ENCODE measurements at places on chromosomes 7 and 10.

- ATAC-seq = peak; percentile 86
- H3K4me1 ChIP-seq = peaks cover 38% of the 10 kb centered on the region
- H3K4me3 ChIP-seq = peak overlapping the region; percentile 34
These were observed 6.5 kb downstream of the ASB13 start for GRCh38 chr10:5659702-5660528.

GRCh38 chr7:45697576-45698136 lies 123.5 kb downstream of the ADCY1 start:
- H3K36me3 ChIP-seq = no peaks in the 10 kb centered on the region
- H3K27ac ChIP-seq = no peak overlapping the region
- H3K4me3 ChIP-seq = no peak overlapping the region
- no peaks in the 10 kb centered on the region for H3K4me1 ChIP-seq
- H3K27me3 ChIP-seq = peaks cover 11% of the 10 kb centered on the region

DNA sequence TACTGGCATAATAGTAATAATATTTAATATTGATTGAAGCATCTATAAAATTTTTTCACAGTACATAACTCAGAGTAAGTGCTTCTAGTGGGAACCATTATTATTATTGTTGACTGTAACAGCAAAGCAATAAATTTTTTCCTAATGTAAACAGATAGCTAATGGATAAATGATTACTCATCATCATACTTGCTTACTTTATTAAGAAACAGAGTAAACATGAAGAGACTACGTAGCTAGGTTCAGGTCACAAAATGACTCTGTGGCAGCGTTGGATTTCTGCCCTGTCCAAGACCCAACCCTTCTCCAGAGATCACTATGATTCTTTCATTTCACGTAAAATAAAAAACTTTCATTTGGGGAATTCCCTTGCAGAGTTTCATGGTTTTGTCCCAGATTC lies 8.3 kb upstream of the ABCB5 start:
- H3K4me3 ChIP-seq = no peak overlapping the region
- H3K27me3 ChIP-seq = no peaks in the 10 kb centered on the region
- no peaks in the 10 kb centered on the region for H3K36me3 ChIP-seq
- ATAC-seq = no peak

DNA sequence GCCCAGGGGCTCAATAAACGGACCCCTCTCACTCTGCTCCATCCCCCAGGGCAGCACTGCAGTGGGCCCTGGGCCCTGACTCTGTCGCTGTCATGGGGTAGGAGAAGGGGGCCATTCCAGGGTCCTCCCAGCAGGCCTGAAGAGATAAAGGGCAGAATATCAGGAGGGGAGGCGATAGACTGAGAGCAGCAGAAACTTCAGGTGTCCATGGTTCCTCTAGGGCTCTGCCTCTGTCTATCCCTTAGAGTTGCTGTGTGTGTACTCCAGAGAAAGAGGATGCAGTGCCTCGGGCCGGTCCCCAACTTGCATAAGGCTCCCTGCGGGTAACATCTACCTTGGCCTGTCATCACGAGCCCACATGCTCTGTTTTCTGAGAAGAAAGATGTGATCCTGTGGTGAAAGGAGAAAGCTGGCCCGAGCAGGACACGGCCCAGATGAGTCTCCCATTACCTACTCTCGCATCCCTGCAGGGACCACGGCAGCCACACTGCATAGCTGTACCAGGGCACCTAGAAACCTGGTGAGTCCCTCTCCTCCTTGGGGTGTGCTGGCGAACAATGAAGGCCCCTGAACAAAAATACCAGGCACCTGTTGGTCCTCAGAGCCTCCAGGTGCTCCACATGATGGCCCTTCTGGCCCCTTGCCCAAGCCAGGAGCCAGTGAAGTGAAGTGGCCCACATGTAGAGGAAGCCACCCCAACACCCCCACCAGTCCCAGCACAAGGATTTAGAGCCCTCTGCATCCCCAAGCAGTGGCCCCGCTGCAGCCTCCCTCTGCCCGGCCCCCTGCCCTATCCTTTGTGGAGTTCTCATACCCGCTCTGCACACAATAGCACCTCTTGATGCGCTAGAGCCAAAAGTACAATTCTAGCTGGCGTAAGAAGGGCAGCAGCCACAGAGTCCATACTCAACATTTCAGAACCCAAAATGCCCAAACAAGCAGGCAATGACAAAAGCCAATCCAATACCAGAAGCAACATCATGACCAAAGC lies 106.8 kb downstream of the ARHGAP22 start:
- no peak overlapping the region for H3K27ac ChIP-seq
- no peak for ATAC-seq
- H3K27me3 ChIP-seq = peaks cover 17% of the 10 kb centered on the region
- no peak overlapping the region for H3K4me3 ChIP-seq
- H3K4me1 ChIP-seq = peaks cover 9% of the 10 kb centered on the region
- no peaks in the 10 kb centered on the region for H3K36me3 ChIP-seq

GRCh38 chr7:112819536-112819935 lies 29.3 kb upstream of the TMEM168 start:
- no peak overlapping the region for H3K27ac ChIP-seq
- H3K27me3 ChIP-seq = no peaks in the 10 kb centered on the region
- no peaks in the 10 kb centered on the region for H3K4me1 ChIP-seq
- no peak overlapping the region for H3K4me3 ChIP-seq
- peaks cover 32% of the 10 kb centered on the region for H3K36me3 ChIP-seq
- no peak for ATAC-seq

- H3K4me3 ChIP-seq = no peak overlapping the region
- no peaks in the 10 kb centered on the region for H3K36me3 ChIP-seq
- ATAC-seq = no peak
- peaks cover 22% of the 10 kb centered on the region for H3K27me3 ChIP-seq
- H3K27ac ChIP-seq = no peak overlapping the region
- no peaks in the 10 kb centered on the region for H3K4me1 ChIP-seq
These were observed 2.2 kb downstream of the PLPP4 start for GRCh38 chr10:120459185-120459584.

GRCh38 chr10:69803809-69804208 lies 2.1 kb downstream of the COL13A1 start:
- ATAC-seq = no peak
- H3K27ac ChIP-seq = no peak overlapping the region
- H3K27me3 ChIP-seq = peaks cover 41% of the 10 kb centered on the region
- H3K4me3 ChIP-seq = no peak overlapping the region
- H3K4me1 ChIP-seq = no peaks in the 10 kb centered on the region
- no peaks in the 10 kb centered on the region for H3K36me3 ChIP-seq

GRCh38 chr7:28174442-28174841 lies 6.2 kb downstream of the JAZF1 start:
- H3K27me3 ChIP-seq = no peaks in the 10 kb centered on the region

- no peak overlapping the region for H3K4me3 ChIP-seq
These were observed 50.8 kb downstream of the KCNH2 start for GRCh38 chr7:150927157-150927955.

DNA sequence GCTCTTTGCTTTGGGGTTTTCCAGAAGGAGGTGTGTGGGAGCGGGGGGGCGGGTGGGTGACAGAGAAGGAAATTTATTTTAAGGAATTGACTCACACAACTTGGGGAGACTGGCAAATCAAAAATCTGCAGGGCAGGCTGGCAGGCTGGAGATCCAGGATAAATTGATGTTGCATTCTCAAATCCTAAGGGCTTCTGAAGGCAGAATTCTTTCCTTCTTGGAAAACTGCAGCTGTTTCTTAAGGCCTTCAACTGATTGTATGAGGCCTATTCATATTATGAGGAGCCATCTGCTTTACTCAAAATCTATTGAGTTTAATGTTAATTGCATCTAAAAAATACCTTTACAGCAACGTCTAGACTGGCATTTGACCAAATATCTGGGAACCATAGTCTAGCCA lies 1528.8 kb upstream of the LRRTM3 start:
- H3K36me3 ChIP-seq = no peaks in the 10 kb centered on the region
- H3K27me3 ChIP-seq = no peaks in the 10 kb centered on the region
- ATAC-seq = no peak
- no peaks in the 10 kb centered on the region for H3K4me1 ChIP-seq
- H3K27ac ChIP-seq = no peak overlapping the region

GRCh38 chr10:119737823-119738222 lies 12.0 kb downstream of the INPP5F start:
- peak; percentile 87 for ATAC-seq
- peak overlapping the region; percentile 78 for H3K27ac ChIP-seq
- H3K4me1 ChIP-seq = peaks cover 19% of the 10 kb centered on the region
- H3K27me3 ChIP-seq = no peaks in the 10 kb centered on the region
- H3K4me3 ChIP-seq = peak overlapping the region; percentile 68
- no peaks in the 10 kb centered on the region for H3K36me3 ChIP-seq

DNA sequence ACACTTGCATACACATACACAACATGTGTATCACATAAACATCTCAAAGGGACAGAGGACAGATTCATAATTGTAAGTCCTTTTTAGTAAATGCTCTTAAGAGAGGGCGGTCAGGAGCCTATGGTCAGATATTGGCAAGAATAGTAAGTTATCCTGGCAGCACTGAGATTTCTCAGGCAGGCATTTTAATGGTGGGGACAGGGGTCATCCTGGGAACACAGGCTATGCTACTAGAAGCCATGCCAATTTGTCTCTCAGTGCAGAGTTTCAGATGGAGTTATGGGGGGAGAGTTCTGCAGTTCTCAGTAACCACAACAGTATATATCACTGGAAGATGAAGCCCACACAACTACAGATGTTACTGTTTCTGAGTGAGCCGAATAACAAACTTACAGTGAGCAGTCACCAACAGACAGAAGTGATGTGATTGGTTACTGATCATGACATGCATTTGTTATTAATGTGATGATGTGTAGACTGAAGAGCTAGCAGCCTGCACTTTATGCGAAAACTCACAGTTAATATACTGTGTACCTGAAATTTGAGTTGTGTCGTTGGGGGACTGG lies 16.4 kb downstream of the ZNF487 start:
- H3K27me3 ChIP-seq = no peaks in the 10 kb centered on the region
- H3K4me3 ChIP-seq = peak overlapping the region; percentile 92
- peaks cover 29% of the 10 kb centered on the region for H3K4me1 ChIP-seq
- ATAC-seq = peak; percentile 46

- H3K27ac ChIP-seq = no peak overlapping the region
- no peaks in the 10 kb centered on the region for H3K36me3 ChIP-seq
- H3K4me3 ChIP-seq = no peak overlapping the region
- no peak for ATAC-seq
- H3K27me3 ChIP-seq = no peaks in the 10 kb centered on the region
These were observed 193.1 kb downstream of the RNLS start for GRCh38 chr10:88390041-88390440.

- H3K4me3 ChIP-seq = peak overlapping the region; percentile 78
- peaks cover 11% of the 10 kb centered on the region for H3K4me1 ChIP-seq
- H3K27ac ChIP-seq = no peak overlapping the region
- H3K36me3 ChIP-seq = no peaks in the 10 kb centered on the region
These were observed 1.1 kb downstream of the TET1 start for GRCh38 chr10:68560943-68561864.

- peaks cover 6% of the 10 kb centered on the region for H3K27me3 ChIP-seq
- ATAC-seq = peak; percentile 85
- H3K4me1 ChIP-seq = no peaks in the 10 kb centered on the region
- H3K27ac ChIP-seq = no peak overlapping the region
- H3K36me3 ChIP-seq = peaks cover 3% of the 10 kb centered on the region
These were observed 64.9 kb upstream of the C1QL3 start for GRCh38 chr10:16586358-16587138.

- ATAC-seq = no peak
- H3K4me3 ChIP-seq = peak overlapping the region; percentile 69
- H3K27ac ChIP-seq = peak overlapping the region; percentile 89
- H3K27me3 ChIP-seq = no peaks in the 10 kb centered on the region
- peaks cover 58% of the 10 kb centered on the region for H3K36me3 ChIP-seq
These were observed 29.3 kb downstream of the PPP2R2D start for GRCh38 chr10:131930150-131930549.

GRCh38 chr7:133021196-133021595 lies 60.7 kb downstream of the CHCHD3 start:
- H3K27ac ChIP-seq = no peak overlapping the region
- H3K4me1 ChIP-seq = no peaks in the 10 kb centered on the region
- H3K27me3 ChIP-seq = no peaks in the 10 kb centered on the region
- peaks cover 50% of the 10 kb centered on the region for H3K36me3 ChIP-seq
- no peak overlapping the region for H3K4me3 ChIP-seq

GRCh38 chr7:36683695-36684357 lies 40.5 kb downstream of the AOAH start:
- peak overlapping the region; percentile 8 for H3K4me3 ChIP-seq
- H3K27me3 ChIP-seq = no peaks in the 10 kb centered on the region
- H3K4me1 ChIP-seq = peaks cover 17% of the 10 kb centered on the region
- no peaks in the 10 kb centered on the region for H3K36me3 ChIP-seq
- H3K27ac ChIP-seq = no peak overlapping the region

DNA sequence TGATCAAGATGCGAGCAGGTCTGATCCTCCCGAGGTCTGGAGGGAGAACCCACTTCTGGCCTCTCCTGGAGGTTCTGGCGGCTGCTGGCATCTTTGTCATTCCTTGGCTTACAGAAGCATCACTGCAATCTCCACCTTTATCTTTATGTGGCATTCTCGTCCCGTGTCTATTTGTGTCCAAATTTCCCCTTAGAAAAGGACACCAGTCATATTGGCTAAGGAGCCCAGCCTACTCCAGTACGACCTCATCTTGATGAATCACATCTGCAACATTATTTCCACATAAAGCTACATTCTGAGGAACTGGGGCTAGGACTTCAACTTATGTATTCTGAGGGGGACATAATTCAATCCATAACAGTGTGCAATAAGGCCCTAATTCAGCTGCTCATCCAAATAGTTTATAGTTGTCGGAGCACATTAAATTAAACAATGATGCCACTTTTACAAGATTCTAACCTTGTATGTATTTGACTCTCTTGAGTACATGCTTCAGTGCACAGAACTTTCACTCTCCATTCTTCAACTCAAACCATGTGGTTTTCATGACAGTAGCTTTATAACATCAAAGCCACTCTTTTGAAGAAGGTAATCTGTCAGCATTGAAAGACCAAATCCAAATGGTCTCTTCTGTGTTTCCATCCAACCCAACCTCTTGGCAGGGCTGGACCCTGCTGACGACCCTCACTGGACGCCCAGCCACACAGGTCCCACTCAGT lies 86.2 kb upstream of the DDC start:
- H3K27me3 ChIP-seq = no peaks in the 10 kb centered on the region
- ATAC-seq = no peak
- H3K4me3 ChIP-seq = no peak overlapping the region
- no peaks in the 10 kb centered on the region for H3K4me1 ChIP-seq
- H3K36me3 ChIP-seq = no peaks in the 10 kb centered on the region

GRCh38 chr7:156816943-156817572 lies 75.9 kb downstream of the LMBR1 start:
- H3K27ac ChIP-seq = no peak overlapping the region
- H3K4me1 ChIP-seq = peaks cover under 1% of the 10 kb centered on the region
- peaks cover 23% of the 10 kb centered on the region for H3K36me3 ChIP-seq

DNA sequence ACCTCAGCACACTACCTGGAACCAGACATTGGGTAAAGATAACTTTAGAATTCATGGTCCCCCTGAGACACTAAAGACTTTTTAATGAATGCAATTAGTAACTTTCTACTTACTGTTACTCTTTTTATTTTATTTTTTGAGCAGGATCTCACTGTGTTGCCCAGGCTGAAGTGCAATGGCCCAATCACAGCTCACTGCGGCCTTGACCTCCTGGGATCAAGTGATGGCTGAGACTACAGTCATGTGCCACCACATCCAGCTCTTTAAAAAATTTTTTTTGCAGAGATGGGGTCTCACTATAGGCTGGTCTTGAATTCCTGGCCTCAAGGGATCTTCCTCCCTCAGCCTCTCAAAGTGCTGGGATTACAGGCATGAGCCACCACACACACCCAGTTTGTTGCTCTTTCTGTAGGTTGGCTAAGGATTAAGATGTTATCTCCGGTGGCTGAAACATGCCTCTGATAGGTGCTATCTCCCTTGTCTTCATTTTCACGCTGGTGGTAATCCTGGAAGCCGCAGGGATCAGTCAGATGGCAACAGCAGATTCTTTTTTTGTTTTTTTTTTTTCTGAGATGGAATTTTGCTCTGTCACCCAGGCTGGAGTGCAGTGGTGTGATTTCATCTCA lies 128.3 kb downstream of the TCF7L2 start:
- H3K27me3 ChIP-seq = peaks cover 3% of the 10 kb centered on the region
- no peaks in the 10 kb centered on the region for H3K36me3 ChIP-seq
- H3K4me1 ChIP-seq = peaks cover 3% of the 10 kb centered on the region
- H3K4me3 ChIP-seq = no peak overlapping the region
